ENCODE measurements at places on chromosomes 12 and 14.
A peak's percentile ranks its signal among the peaks of the same experiment; 100 is the strongest.

DNA sequence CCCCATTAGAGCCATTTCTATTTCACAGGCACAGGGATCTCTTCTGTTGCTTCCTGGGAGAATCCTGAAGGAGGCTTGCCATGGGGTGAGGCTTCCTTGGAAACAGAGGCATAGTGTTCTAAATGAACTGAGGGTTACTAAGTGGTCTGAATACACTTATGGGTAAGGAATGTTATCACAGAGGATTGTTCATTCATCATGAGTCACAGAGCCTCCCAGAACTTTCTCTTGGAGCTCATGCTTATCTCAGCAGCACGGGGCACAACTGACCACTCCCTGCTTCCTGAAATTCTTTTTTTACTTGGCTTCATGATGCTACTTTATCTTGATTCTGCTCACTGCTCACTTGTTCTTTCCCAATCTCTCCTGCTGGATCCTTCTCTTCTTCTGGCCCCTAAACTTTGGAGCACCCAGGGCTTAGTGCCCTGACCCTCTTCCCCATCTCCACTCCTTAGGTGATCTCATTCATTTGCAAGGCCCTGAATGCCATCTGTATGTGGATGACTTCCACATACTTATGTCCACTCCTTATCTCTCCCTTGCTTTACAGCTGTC is 57.9 kb downstream of the ANO6 start:
- DNase-seq, result no peak

- peak; percentile 25 for DNase-seq
These were observed 601 bp downstream of the ZNF839 start for GRCh38 chr14:102320033-102320660.

GRCh38 chr12:72276181-72276805 is 4.1 kb downstream of the TRHDE start:
- DNase-seq, result no peak

DNA sequence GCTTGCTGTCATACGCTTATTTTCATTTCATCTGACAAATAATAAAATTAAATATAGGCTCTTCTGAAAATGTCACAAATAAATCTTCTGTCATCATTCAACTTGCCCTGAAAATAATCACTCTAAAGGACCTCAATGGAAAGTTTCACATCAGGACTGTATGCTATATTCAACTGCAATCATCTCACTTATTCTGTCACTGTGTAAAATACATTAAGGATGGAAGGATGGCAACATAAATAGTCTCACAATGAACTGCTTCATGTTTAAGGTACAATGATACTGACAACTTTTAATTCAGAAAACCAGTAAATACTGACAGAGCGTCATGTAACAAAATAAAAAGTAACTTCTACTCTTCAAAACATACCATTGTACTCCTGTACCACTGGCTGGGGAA is 82.1 kb downstream of the CEP83 start:
- DNase-seq, result no peak

- DNase-seq, result no peak
These were observed 41.6 kb downstream of the RCOR1 start for GRCh38 chr14:102633906-102634595.

- DNase-seq, result no peak
These were observed 1.1 kb upstream of the NUDT4 start for GRCh38 chr12:93376436-93377251.

DNA sequence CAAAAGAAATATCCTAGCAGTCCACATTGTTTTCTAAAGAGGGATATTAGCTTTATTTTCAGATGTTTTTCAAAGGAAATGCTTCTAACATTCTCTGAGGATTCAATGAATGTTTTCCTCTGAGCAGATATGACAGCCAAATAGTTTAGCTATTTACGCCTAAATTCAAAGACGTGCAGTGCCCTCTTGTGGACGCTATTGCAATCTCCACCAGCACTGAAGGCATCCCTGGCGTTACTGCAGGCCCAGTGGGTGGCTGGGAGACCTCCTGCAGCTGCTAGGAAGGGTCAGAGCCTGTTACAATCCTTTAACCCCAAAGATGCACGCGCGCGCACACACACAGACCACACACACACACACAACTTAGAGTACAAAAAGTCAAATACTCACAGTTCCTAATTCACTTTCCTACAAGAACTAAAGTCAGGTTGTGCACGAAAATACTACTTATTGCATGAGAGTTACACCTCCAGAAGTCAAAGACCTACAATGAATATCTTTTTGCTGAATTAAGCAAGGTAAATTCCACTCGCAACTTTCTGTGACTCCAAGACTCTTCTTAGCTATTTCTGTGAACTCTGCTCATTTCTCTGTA is 589.3 kb upstream of the TMEM132C start:
- no peak for DNase-seq

- no peak for DNase-seq
These were observed 43.8 kb upstream of the PRIMA1 start for GRCh38 chr14:93832081-93832480.

GRCh38 chr14:93943052-93943451 is 15.9 kb downstream of the FAM181A start:
- DNase-seq, result no peak

DNA sequence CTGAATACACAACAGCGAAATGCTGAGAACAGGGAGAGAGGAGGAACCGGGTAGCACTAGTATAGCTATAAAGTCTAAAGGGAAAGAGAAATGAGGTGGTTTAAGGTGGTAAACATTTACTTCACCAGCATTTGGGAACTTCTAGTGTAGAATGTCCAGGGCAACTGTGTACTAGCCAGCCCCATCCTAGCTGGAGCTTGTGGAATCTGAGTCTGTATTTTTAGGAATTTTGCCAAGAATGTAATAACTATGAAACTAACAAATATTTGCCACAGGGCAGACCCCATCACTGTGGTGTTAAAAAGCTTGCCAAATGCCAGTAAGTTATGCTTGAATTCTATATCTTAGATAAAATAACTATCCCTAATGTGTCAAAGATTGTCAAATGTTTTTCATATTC is 398.9 kb upstream of the MIS18BP1 start:
- DNase-seq, result no peak

GRCh38 chr14:104142946-104143470 is 4.6 kb downstream of the KIF26A start:
- no peak for DNase-seq

DNA sequence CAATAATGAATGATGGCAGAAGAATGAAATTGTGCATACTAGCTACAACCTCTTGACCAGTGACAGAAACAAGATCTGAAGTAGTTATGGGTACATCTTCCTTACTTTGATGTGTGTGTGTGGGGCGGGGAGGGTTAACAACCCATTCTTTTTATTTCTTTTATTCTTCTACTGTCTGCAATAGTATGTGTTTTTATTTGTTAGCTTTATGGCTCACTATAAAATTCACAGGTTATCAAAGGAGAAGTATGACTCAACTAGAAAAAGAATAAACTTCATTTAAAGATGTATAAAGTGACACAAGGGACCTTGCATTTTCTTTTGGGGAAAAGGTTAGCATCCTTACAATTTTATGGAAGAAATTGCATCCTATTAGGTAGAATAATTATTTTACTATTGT is 430.5 kb downstream of the DAD1 start:
- DNase-seq, result no peak
